Stimulated activated CD8-positive, alpha-beta memory T cell treated with anti-CD3 and anti-CD28 coated beads, Interleukin-4, amount 100 ng/mL, for 1 hour (primary cell): ENCODE measurements at places on chromosomes 12 and 14.

- DNase-seq: no peak
These were observed 12.6 kb upstream of the OR8S1 start for GRCh38 chr12:48512855-48513254.

- DNase-seq: no peak
These were observed 43.7 kb downstream of the HSPB8 start for GRCh38 chr12:119222222-119222951.

DNA sequence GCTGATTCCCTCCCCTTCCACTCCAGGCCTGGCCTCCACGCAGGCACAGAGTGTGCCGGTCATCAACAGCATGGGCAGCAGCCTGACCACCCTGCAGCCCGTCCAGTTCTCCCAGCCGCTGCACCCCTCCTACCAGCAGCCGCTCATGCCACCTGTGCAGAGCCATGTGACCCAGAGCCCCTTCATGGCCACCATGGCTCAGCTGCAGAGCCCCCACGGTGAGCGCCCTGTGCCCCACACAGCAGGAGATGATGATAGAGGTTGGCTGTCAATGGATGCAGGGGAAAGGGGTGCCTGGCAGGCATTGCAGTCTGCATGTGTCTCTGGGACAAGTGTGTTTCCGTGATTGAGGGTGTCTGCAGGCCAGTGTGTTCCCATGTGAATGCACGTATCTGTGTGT is 18.8 kb downstream of the C12orf43 start:
- no peak for DNase-seq

DNA sequence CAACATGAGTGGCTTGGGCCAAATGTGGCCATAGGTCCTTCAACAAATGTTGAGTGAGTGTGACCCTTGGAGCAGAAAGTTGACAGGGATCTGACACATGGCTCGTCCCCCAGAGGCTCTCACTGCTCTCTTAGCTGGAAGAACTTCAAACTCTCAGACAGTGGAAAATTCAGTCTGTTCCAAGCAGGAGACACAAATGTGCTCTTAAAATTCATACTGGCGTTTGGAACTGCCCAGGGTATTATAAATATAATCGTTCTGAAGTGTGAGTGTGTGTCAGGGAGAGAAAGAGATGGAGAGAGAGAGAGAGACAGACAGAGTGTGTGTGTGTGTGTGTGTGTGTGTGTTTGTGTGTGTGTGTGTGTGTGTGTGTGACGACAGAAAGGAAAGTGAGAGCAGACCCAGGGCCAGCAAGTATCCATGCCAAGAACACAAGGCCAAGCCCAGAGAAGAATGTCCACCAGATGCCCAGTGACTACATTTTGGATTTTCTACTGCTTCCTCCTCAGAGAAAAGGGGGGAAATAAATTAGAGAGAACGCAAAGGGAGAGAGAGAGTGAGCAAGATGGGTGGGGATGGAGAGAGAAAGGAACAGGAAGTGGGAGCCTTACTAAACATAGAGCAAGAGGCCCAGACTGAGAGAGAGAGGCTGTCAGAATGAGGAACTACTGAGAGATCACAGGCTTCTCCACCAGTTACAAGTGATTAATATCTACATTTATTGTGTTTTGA is 193.6 kb upstream of the NUDT4 start:
- no peak for DNase-seq

DNA sequence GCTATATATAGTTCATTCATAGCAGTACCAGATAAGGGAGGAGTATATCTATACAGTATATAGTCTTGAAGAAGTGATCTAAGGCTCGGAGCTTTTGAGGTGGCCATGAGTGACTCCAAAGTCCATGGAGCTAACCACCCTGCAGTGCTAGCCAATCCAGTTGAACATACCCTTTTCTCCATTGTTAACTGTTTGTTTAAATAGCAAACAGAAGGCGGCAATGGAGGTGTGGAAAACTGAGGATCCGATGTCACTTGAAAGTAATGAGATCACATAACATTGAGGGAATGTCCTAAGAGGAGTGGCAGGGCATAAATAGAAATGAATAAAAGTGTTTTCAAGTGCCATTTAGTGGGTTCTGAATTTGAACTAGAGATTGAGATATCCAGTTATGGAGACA is 12.4 kb upstream of the SNAPC1 start:
- DNase-seq: no peak
